ENCODE measurements at places on chromosomes 6 and 20.

GRCh38 chr6:157075549-157076450 is 247.5 kb downstream of the TMEM242 start:
- DNase-seq = no peak

DNA sequence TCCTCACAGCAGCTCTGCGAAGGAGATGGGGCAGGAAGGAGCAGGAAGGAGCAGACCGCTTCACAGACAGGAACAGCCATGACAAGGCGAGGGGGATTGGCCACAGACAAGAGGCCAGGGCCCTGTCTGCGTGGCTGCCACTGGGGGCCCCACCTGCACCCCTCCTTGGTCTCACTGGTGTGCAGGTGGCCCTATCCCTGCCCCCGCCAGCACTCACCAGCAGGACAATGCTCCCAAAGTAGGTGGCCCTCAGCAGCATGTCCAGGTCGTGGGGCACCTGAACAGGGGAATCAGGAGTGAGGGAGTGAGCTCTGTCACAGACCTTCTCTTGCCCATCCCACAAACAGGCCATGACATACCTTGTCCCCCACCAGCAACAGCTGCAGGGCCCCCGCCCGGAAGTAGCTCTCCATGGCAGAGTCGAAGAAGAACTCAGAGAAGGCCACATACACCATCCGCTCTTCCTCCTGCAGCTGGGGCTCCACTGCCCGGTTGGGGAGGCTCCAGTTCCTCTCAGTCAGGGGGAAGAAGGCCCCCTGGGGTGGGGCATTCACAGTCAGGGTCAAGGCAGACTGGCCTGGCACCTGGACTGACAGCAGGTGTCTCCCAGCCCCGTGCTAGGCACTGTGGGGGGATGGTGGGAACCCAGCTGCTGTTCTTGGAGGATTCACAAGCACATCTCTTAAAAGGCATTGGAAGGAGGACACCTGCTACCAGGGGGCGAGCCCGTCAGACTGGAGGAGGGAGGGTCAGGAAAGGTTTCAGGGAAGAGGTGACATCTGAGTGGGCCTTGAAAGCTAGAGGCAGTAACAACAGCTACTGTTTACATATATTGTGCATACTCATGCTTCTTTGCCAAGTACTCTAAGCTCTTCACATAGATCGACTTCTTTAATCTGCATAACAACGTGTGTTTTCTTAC is 7.1 kb downstream of the PLTP start:
- DNase-seq = no peak

DNA sequence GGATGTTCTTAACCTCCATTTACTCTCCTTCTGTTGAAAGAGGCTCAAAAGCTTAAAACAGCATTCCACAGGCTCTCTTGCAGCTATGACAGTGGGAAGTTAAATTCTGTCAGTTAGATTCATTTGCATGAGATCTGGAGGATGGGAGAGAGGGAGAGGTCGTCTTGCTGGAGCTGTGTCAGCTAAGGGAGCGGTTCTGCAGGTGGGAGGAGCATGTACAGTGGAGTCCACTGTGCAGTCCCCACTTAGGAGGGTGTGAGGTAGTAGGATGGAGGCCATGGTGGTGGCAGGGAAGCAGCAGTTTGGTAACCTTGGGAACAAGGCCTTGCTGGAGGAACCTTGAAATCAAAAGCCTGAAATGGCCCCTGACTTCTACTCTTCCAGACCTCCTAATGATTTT is 12.0 kb upstream of the B4GALT5 start:
- DNase-seq = no peak

DNA sequence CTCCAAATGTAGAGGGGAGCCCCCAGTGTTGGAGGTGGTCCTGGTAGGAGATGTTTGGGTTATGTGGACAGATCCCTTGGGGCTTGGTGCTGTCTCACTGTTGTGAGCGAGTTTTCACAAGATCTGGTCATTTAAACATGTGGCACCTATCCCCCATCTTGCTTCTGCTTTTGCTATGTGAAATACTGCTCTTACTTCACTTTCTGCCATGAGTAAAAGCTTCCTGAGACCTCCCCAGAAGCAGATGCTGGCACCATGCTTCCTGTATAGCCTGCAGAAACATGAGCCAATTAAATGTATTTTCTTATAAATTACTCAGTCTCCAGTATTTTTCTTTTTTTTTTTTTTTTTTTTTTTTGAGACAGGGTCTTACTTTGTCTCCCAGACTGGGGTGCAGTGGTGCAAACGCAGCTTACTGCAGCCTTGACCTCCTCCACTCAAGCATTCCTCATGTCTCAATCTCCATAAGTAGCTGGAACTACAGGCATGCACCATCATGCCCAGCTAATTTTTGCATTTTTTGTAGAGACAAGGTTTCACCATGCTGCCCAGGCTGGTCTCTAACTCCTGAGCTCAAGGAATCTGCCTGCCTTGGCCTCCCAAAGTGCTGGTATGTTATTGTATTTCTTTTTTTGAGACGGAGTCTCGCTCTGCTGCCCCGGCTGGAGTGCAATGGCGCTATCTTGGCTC is 177.1 kb downstream of the ALDH8A1 start:
- DNase-seq = no peak

DNA sequence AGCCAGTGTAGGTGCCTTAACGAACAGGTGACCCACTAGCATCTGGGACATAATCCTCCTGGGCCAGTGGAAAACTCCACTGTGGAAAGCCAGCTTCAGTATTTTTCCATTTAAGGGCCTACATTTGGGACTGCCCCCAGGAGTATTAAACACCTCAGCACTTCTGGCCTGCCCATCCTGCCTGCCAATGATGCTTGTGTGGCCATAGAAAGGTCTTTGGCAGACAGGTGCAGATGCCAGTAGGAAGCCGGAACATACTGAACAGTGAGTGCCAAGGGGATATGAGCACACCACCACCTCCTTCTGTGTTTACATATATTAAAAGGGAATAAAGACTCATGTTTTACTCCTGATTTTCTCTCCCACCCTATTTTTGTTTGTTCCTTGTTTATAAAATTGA is 19.9 kb downstream of the MCM8 start:
- no peak for DNase-seq

GRCh38 chr20:57040924-57041323 is 225.5 kb downstream of the BMP7 start:
- peak; percentile 23 for DNase-seq

- DNase-seq = peak; percentile 21
Observed at GRCh38 chr6:89828988-89829471, 650 bp upstream of the CASP8AP2 start.

DNA sequence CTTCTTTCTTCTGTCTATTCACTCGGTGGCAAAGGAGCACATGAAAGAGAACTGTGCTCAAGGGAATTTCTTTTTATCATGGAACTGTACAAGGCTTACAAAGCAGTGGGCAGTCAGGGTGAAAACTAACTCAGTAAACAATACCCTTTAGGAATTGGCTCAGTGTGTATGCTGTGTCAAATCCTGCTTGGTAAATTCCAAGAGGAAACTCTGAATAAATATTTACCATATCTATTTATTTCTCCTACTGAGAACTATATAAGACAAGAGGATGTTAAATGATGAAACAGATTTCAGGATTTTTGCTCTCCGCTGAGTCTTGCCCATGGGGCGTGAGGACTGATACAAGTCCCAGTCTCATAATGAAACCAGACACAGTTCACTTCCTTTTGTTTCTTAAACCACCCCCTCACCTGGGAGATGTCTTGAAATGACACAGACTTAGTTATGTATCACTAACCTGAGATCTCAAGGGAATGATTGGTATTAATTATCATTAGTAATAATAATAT is 188.8 kb downstream of the BACH2 start:
- no peak for DNase-seq

DNA sequence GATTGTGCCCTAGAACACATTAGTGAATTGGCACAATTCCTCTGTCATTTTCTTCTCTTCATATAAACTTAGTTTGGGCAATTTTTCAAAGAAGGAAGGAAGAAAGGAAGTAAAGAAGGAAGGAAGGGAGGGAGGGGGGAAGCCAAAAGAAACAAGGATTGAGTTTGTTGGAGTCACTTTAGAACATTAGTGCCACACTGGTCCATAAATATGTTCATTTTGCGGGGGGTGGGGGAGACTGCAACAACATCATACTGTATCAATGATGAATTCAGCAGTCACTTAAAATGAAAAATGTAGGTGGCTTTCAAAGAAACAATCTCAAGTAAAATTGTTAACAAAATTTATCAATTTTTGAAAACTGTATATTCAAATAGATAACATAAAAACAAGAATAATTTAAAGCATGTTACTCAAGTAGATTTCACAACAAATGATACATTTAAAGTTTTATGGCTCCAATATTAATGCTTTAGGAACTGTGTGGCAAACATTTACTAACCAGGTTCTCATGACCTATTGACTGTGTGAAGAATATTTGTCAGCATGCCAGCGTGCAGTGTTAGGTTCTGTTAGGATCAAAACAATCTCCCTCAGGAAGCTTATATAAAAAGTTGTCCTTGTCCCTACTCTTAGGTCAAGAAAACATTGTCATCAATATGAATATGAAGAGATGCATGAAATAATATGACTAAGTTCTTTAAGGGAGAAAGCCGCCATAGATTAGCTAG is 208.1 kb upstream of the AGPAT4 start:
- DNase-seq = no peak

DNA sequence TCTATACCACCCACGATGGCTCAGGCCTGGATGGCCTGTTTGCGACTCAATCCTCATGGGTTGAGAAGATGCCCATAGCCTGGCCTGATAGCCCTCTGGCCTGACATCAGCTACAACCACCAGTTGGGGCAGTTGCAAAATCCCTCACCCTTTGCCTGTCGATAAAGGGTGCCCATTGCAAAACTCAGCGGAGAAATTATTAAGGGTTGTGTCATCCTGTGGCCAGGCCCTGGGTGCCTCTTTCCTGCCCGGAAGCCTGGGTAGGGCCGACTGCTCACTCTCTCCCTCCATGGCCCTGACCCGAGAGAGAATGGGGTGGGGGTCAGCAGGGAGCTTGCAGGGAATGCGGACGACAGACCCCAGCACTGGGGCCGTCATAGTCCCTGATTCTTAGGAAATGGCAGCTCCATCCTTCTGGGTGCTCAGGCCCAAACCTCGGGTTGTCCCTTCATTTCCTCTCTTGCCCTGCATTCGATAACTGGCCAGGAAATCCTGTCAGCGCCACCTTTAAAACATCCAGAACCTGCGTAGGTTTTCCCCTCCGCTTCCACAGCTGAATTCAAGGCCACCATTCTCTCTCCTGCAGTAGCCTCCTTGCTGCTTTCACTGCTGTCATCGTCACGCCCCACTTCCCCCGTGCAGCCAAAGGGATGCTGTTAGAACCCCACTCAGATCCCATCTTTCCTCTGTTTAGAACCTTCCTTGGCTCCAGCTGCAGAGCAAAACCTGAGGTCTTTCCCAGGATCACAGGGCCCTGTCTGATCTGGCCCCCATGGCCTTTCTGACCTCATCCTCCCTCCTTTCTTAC is 31.1 kb downstream of the CEBPB start:
- no peak for DNase-seq

DNA sequence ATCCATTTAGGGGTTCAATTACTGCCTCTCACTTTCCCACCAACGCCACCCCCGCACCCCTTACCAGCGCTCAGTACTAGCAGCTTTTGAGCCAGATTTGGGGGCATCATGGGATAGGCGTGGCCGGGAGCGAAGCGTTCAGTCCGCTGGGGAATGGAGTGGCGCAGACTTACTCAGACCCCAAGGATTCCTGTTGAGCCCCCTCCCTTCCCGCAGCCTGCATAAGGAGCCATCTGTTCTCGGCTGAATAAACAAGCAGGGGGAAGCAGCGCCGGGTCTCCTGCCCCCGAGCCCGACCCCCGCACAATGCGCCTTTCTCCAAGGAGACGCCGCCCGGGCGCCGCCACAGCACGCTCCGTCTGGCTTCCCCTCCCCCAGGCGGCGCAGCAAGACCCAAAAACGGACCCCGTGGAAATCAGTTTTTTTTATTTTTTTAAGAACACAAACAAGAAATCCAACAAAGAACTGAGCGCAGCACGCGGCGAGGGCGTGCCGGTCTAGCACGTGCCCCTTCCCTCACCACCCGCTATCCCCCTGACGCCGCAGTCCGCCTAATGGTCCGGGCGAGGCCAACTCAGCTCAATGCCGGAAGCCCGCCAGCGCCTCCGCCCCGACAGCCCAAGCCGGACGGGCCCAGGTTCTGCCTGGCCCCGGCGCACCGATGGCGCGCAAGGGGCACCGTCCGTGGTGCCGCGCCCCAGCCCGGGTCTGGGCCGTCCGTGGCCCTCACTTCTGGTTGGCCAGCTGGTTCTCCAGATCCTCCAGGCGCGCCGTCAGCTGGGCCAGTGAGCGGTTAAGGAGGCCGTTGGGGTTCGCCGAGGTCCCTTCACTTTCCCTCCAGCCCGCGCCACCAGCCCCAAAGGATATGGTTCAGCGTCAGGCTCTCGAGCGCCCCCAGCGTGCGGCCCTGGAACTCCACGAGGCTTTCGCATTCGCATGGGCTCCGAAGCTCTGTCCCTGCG is 13.3 kb upstream of the RBPJL start:
- peak; percentile 89 for DNase-seq

- no peak for DNase-seq
Observed at GRCh38 chr20:50659975-50660670, 31.2 kb downstream of the RIPOR3 start.

- no peak for DNase-seq
Observed at GRCh38 chr6:79833964-79834284, 113.4 kb downstream of the ELOVL4 start.

DNA sequence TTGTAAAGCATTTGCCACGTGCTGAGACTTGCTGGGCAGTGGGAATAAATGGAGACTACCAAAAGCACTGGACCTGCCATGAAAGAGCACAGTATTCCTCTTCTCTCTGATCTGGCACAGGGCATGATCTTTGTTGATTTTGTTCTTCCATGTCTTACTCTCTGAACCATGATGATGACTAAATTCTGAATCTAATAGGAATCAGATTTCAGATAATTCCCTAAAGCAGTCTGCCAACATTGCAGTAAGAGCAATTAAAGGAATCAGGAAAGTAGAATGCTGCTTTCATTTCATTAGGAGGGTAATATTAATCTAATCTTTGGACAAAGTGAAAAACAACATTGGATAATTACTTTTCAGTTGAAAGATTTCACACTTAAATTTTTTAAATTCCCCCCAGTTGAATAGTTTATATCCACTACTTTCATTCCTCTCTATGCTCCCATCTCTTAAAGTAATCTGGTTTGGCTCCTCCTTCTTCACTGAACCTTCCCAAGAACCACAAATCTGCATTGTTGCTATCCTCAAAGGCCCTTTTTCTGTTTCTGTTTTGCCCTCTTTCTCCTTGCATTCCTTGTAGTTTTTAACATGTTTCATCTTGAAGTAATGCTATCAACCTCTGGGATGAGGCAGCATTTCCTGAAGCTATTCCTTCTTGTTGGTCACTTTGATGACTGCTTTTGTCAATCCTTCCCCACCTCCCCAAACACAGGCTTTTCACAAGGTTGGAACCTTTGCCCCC is 243.2 kb upstream of the TENT5A start:
- DNase-seq = no peak

- no peak for DNase-seq
Observed at GRCh38 chr20:3315136-3315535, 76.1 kb upstream of the SLC4A11 start.

DNA sequence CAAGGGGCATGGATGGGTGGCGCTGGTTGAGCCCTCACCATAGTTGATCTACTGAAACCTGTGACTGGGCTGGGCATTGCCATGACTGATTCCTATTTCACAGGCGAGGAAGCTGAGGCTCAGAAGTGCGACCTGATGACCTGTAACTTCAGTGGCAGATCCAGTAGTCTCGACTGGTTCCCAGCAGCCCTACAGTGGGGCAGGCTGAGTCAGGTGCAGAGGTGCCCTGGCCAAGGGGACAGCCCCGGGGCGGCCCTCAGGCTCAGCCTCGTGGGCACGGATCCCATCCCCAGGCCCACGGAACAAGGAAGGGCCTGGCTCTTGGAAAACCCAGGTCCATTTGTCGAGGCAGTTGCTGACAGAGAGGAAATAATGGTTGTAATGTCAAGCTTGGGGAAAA is 283.0 kb downstream of the CDH4 start:
- no peak for DNase-seq

GRCh38 chr6:28896505-28897368 is 27.0 kb downstream of the TRIM27 start:
- peak; percentile 59 for DNase-seq

Measured in colonic mucosa (tissue), 4 donors.